ENCODE measurements at places on chromosomes 5 and 9. TPM values are rescaled to one million over a fixed set of nuclear protein-coding genes. Genes with fewer than 3 reads are reported as not detected.

Gene FCHO2
- 55.5 TPM for total RNA-seq

DNA sequence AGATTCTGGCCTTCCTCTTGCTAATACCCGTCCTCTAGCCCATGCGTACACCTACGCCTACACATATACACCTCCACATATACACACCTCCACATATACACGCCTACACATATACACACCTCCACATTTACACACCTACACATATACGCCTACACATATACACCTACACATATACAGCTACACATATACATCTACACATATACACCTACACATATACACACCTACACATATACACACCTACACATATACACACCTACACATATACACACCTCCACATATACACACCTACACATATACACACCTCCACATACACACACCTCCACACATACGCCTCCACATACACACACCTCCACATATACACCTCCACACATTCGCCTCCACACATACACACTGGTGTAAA lies 27.2 kb downstream of the AK3 start:
- no peak for DNase-seq

DNA sequence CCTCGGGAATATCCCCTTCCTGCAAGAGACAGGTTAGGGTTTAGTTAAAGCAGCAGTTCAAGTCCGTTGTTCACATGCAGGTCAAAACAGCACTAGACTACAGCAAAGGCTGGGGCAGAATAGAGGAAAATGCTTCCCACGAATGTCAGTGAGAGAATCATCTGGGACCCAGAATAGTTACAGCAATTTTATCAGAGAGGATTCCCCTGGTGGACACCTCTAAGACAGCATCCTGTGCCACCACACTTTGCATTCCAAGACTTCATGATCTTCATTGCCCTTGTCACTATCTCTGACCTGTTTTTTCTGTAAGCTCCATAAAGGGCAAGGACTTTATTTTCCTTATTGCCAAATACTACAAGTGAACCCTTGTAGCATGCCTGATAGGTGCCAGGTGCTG lies 12.9 kb downstream of the GRXCR2 start:
- no peak for DNase-seq

GRCh38 chr5:134183481-134183880 lies 6.7 kb upstream of the SKP1 start:
- DNase-seq: no peak

DNA sequence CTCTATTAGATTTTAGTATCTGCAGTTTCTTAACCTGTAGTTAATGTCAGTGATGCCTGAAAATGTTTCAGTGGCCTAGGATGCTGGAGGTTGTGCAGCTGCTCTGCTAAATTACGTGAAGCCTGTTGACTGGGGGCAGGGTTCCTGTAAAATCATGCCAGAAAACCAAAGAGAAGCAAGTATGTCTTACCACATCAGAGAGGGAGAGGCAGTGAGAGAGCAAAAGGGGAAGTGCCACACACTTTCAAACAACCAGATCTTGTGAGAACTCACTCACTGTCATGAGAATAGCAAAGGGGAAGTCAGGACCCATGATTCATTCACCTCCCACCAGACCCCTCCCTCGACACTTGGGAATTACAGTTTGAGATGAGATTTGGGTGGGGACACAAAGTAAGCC lies 83.9 kb upstream of the CYLC2 start:
- no peak for DNase-seq

- DNase-seq: no peak
Measured at GRCh38 chr9:127979333-127980059, 1.3 kb downstream of the EEIG1 start.

Data from urinary bladder (tissue), 4 donors.